ENCODE measurements at places on chromosomes 6 and 20.

- DNase-seq = no peak
Measured at GRCh38 chr6:25165800-25166199, 113.4 kb upstream of the CARMIL1 start.

DNA sequence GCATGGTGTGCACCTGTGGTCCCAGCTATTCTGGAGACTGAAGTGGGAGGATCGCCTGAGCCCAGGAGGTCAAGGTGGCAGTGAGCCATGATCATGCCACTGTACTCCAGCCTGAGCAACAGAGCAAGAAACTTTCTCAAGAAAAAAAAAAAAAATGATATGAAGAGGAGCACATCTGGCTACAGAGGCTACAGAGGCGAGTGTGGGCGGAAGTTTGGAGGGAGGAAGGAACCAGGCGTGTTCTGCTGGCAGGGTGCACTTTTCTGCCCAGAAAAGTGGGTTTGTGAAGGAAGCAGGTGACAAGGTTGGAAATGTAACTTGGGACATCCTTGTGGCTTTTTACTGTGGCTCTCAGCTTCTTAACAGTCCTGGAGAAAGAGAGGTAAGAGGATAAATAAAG, 96.7 kb downstream of the SNX5 start:
- DNase-seq = no peak

DNA sequence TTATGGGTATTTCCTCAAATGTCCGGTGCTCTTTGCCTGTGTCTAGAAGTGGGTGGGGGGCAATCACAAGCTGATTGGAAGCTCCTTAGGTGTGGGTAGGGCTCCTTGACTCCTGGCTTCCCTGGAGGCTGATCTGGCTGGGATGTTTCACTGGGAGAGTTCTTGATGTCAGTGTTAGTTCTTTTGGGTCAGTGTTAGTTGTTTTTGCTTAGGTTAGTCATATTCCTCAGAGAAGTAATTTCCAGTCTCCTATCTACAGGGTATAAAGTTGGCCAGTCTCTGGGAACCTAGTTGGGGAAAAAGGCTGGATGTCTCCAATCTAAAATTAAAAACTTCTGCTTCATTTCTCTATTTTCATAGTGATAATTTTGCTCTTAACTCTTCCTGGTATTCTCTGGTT, 23.6 kb downstream of the CDC5L start:
- no peak for DNase-seq

GRCh38 chr20:14612391-14612790, 275.0 kb upstream of the FLRT3 start:
- DNase-seq = no peak

DNA sequence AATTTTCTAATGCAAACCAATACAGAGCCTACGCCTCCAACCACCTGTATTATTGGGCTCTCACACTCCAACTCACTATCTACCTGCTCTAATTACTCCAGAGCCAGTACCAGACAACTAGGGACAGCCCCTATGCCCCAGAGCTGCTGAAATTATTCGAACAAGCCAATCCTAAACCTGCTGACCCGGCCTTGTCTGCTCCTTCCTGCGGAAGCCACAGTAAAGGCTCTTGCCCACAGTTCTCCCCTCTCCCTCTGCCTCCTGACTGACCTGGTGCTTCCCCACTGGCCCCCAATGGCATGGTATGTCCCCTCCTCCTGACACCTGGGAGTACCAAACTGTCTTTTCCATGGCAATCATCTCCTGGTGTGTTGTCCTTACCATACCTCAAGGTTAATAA, 4.1 kb upstream of the TOX2 start:
- DNase-seq = no peak

DNA sequence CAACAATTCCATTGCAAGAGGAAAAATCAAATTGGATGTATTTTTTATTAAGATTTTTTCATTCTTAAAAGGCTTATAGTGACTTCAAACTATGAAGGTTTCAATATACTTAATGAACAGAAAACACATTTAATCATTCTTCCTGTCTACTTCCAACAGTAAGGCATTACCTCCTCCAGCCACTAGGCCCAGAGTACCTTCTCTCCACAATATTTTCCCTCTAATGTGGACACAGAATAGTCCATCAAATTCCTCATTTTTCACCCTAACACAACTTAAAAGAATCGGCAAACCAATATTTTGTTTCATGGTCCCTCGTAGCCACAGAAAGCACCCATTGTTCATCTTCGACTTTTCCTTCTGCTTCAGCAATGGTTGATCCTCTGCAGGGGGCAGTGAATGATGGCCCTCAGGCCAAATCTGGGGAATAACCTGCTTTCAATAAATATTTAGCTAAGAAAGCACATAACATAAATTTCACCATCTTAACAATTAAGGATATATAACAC, 335.4 kb upstream of the ID4 start:
- no peak for DNase-seq

- no peak for DNase-seq
Measured at GRCh38 chr6:77151241-77151640, 312.1 kb downstream of the HTR1B start.

DNA sequence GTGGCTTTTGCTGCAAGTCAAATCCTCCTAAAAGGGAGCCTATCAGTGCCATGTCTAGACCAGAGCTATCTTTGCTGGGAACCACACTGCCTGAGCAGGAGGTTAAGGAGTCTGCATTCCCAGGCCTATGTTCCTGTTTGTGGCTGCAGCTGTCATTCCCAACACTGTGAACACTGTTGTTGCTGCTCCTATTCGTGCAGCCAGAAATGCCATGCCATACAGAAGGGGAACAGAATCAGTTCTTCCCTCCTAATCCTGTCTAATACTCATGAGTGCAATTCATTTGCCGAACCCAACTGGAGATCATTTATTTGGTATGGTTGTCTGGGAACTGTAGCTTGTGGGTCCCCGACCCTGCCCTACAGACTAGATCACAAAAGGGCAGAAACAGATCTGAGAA, 406.5 kb upstream of the GJE1 start:
- peak; percentile 50 for DNase-seq

GRCh38 chr6:11785774-11786579, 7.4 kb upstream of the ADTRP start:
- no peak for DNase-seq

GRCh38 chr6:3803627-3804468, 45.3 kb upstream of the FAM50B start:
- peak; percentile 70 for DNase-seq

DNA sequence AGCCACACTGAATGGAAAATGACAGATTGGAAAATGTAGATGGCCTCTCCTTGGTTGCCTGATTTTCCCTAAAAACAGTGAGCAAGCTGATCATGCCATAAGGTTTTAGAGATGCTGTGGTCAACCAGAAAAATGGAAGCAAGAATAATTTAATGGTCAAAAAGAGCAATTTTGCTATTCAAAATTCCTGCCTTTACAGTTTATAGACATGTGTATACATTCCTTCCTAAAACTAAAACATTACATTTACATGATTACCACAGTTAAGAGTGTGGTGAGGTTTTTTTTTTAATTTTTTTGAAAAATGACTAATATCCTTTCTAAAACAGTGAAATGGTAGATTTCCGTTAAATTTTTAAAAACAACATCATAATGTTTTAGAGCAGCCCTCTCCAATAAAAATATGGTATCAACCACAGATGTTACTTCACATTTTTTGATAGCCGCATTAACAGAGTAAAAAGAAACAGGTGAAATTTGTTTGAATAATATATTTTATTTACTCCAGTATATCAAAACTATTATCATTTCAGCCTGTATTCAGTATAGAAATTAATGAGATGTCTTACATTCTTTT, 407.0 kb upstream of the SOX4 start:
- no peak for DNase-seq

DNA sequence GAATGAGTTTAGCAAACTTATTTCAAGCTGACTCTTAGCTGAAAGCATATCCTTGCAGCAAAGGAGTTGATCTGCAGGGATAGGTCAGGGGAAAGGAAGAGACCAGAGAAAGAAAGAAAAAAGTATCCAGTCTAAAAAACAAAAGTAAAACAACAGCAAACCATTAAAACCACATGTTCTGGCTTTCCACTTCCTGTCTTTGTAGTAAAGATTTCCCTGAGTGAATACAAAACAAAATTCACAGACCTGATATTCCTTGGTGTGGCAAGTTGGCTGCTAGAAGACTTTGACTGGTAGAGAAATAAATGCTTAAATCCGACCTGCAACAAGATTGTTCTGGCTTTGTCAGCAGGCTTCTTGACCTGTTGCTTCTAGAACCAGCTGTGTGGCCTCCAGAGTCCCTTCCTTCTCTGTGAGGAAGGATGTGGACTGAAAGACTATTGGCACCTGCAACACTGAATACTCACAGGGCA, 23.4 kb upstream of the MCM3 start:
- no peak for DNase-seq

DNA sequence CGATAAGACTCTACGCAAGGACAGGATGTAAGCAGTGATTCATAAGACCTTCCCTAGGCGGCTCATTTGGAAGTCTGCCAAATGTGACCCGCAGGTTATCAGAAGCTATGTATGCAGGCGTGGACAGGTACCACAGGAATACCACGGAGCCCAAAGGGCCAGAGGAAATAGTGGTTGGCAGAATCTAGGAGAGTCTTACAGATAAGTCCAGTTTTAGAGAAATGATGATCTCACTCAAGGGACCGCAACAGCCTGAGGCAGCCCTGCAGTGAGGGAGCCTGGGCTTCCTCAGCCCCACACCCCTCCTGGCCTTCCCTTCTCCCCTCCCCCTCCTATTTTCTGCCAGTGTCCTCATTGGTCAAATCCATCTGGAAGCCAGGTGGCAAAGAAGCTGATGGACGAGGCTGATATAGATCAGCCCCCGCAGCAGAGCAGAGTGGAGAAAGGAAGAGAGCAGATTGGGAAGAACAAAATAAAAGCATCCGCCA, 110.6 kb downstream of the FNDC1 start:
- no peak for DNase-seq

- DNase-seq = peak; percentile 67
Measured at GRCh38 chr6:169172456-169172855, 81.2 kb downstream of the THBS2 start.

DNA sequence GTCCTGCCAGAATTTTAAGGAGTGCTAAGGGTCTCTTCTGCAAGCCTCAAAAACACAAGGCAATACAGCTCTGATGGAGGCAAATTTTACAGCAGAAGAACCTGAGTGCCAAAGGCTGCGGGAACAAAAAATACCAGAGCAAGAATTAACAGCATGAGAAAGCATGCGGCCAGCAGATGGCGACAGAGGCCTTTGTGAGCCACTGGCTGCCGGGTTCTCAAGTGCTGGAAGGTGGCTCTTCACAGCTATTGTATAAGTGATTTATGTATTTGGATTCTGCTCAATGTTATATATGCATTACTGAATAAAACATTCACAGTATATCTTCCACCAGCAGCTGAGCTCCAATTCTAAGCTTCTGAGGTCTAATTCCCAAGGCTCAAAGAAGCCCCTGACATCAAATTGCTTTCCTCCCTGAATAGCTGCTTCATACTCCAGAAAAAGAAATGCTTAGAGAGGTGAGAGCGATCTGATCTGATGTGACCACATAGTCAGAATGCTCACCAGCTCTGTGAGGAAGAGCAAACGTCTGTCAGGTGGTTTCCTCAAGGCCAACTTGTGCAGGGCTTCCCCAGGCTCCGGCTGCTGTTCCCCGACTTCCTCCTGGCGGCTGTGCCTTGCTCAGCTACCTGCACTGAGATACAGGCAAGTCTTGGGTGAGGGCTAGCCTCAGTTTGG, 58.6 kb downstream of the PPP1R3G start:
- peak; percentile 81 for DNase-seq

DNA sequence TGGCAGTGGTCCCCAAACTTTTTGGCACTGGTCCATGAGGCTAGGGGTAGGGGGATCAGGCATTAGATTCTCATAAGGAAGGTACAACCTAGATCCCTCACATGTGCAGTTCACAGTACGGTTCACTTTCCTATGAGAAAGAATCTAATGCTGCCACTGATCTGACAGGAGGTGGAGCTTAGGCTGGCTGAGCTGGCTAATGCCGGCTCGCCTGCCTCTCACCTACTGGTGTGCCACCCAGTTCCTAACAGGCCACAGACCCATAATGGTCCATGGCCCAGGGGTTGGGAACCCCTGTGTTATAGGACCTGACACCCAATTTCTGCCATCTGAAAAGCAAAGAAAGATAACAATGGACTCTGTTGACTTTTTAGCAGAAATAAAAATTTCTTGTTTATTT, 199.6 kb downstream of the GMPR start:
- DNase-seq = no peak

DNA sequence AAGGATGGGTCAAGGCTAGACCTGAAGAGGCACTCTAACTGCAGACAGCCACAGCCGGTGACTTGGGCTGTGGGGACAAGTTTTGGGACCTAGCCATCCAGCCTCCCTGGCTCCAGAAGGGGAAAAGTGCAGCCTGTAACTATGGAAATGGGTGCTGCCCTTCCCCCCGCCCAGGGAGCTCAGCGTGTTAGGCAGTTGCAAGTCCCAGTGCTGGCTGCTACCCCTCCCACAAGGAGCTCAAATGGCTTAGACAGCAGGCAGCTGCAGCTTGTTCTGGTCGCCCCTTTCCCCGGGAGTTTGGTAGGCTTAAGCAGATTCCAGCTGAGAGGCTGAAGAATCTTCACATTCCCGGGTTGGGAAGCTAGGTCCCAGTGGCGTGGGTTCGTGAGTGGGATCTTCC, 162.6 kb downstream of the FAM83B start:
- DNase-seq = no peak

- DNase-seq = peak; percentile 74
Measured at GRCh38 chr20:63309261-63310071, 16.5 kb downstream of the COL20A1 start.

DNA sequence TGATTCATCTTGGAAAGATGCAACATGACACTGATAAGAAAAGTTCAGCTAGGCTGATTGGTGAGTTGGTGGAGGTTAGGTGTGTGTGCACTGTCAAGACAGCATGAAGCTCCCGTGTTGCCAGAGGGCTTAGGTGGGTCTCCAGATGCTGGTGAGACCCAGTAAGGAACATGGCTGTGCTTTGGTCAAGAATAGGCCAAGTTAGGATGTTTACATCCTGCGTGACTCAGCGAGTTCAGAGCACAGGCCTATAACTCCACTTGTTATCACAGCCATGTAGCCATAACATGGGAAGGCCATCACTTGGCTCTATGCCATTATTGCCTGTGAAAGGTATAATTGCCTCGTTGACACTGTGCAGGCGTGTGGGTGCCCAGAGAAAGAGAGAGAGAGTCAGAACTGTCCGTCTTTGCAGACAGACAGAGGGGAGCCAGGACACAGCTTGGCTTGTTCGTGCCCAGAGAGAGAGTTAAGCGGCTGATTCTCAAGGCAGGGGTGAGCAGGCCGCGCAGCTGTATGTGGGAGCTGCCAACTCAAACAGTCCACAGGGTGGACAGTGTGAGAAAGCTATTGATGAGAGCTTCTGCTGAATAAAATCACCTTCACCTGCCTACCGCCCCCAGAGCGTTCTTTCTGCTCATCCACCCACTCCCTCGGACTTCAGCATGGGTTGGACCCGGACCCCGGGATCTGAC, 43.5 kb downstream of the OR2B6 start:
- DNase-seq = no peak

- peak; percentile 77 for DNase-seq
Measured at GRCh38 chr6:158818581-158819212, 471 bp downstream of the EZR start.

- no peak for DNase-seq
Measured at GRCh38 chr20:39574061-39574460, 611.9 kb downstream of the DHX35 start.

DNA sequence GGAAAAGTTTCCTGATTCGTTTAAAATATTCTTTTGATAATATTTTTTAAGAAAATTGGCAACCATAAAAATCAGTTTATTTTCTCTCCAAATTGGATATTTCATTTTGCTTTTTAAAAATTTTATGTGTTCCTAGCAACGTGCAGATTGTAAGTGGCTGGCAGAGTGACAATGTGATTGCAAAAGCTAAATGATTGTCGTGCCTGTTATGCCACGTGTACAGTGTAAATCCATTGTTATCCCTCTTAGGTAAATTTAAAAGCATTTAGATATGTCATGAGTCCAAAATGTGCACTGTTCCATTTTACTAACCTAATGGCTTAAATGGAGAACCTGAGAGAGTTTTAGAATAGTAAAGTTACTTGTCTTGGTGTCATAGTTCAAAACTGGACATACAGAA, 94.4 kb upstream of the ADGRF4 start:
- no peak for DNase-seq
